ENCODE measurements at places on chromosomes 3 and 15.
A peak's percentile ranks its signal among the peaks of the same experiment; 100 is the strongest.

DNA sequence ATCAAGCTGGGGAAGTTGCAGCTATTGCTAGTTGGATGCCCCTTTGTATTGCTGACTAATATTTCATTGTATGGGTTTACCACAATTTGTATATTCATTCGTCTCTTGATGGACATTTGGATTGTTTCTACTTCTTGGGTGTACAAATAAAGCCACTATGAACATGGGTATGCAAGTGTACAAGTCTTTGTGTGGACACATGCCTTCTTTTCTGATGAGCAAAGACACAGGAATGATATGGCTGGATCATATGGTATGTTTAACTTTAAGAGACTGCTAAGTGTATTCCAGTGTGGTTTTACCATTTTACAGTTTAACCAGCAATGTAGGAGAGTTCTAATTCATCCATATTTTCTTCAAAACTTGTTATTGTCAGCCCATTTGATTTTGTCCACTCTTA lies 32.2 kb downstream of the NECTIN3 start:
- no peak for DNase-seq

GRCh38 chr15:39926526-39926925 lies 6.5 kb upstream of the GPR176 start:
- no peak for DNase-seq

GRCh38 chr15:67824197-67824968 lies 926 bp upstream of the SKOR1 start:
- DNase-seq: no peak

DNA sequence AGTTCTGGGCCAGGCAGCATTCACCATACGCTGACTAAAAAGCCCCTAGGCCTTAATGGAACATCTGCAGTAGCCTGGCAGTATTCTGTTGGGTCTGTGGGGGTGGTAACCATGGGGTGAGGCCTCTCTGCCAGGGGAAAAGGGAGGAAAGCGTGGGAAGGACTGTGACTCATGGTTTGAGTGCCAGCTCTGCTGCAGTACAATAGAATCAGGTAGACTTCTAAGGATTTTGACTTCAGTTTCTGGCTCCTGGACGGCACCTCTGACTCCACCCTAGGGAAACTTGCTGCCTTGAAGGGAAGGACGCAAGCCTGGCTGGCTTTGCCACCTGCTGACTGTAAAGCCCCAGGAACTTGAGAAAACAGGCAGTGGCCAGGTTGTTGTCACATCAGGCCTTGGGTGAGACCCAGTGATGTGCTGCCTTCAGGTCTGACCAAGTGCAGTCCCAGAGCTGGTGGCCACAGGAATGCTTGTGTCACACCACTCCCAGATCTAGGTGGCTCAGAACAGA lies 148.6 kb downstream of the SUCNR1 start:
- peak; percentile 20 for DNase-seq

DNA sequence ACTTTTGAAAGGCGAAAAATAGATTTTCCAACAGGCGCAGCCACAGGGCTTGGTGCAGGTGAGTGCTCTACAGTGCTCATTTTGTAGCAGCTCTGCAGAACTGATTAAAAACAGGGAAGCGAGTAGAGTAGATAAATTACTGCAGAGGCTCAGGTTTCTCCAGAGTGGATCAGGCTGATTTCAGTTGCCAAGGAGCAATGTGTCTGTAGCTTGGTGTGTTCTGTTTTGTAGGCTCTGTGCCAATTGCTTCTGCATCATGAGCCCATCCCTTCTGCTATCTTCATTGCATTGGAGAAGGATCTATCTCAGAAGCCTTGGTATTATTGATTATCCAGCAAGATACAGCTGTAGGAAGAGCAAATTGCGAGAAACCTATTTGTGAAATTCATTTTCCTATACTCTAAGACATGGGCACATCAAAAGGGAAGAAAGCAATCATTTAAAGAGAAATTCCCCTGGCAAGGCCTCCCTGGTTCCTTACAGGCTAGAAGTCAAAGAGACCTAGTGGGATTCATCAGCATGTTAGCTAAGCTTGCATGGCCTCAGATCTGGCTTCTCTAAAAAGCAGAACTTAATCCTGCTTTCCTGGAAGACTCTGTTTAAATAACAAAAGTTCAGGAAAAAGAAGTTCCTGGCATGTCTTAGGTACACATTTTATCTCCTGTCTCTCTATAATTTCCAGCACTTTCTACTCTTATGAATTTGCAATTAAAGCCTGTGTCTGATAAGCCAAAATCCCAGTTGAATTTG lies 432.4 kb upstream of the ATP10A start:
- DNase-seq: no peak

GRCh38 chr3:159879146-159879545 lies 109.5 kb upstream of the IL12A start:
- no peak for DNase-seq

DNA sequence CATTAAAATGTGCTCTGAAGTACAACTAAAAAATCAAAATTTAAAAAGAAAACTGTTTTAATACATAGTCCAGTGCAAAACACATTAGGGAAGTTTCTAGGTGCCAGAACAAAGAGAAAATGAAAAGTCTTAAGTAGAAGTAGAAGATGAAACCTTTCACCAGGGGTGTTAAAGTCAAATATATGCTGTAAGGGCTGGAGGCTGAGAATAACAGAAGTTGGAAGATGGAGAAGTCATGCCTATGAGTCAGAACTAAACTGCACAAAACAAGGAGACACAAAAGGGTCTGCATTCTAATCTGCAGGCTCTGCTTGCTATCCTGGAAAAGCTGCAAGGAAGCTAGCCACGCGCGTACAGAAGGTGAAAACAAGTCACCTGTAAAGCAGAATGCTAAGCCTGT lies 48.7 kb upstream of the CPB1 start:
- no peak for DNase-seq

GRCh38 chr3:122457706-122458105 lies 41.8 kb upstream of the WDR5B start:
- no peak for DNase-seq

- DNase-seq: no peak
Observed at GRCh38 chr3:192818126-192818525, 90.8 kb upstream of the FGF12 start.

Measured in T47D (cell line).